ENCODE measurements at places on chromosomes 2 and 18. TPM values are rescaled to one million over a fixed set of nuclear protein-coding genes. Genes with fewer than 3 reads are reported as not detected.

Gene DLX2
- not detected for total RNA-seq

DNA sequence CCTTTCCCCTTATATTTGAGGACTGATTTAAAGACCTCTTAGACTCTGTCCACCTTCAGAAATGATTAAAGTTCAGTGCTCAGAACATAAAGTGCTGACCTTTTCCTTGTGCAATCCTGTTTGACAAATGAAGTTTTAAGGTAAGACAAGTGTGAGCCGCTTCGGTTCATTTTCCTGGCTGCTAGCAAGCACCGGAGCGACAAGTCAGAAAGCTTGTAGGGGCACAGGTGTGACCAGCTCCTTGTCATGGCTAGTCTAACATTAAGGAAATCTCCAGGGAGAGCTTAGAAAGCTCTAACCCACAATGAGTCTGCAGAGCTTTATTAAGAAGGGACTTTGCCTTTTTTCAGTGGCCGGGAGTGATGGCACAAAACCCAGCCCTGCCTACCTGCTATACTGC, 2.3 kb upstream of the NCKAP5 start:
- peaks cover 11% of the 10 kb centered on the region for H3K4me1 ChIP-seq
- DNase-seq = no peak
- no peak overlapping the region for H3K27ac ChIP-seq
- no peaks in the 10 kb centered on the region for H3K36me3 ChIP-seq

DNA sequence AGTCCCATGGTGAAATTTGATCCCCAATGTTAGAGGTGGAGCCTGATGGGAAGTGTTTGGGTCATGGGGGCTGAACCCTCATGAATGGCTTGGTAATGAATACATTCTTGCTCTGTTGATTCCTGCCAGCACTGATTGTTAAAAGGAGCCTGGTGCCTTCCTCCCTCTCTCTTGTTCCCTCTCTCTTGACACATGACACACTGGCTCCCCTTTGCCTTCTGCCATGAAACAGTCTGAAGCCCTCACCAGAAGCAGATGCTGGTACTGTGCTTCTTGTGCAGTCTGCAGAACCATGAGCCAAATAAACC, 30.6 kb upstream of the EPC2 start:
- H3K27me3 ChIP-seq = no peaks in the 10 kb centered on the region
- H3K36me3 ChIP-seq = no peaks in the 10 kb centered on the region
- H3K4me3 ChIP-seq = no peak overlapping the region
- H3K4me1 ChIP-seq = peaks cover 14% of the 10 kb centered on the region
- no peak for DNase-seq

Gene TPO
- 0.06 TPM for total RNA-seq
